Ovary (tissue), 10 donors: ENCODE measurements at places on chromosomes 1 and 21. TPM values are rescaled to one million over a fixed set of nuclear protein-coding genes. Genes with fewer than 3 reads are reported as not detected.

DNA sequence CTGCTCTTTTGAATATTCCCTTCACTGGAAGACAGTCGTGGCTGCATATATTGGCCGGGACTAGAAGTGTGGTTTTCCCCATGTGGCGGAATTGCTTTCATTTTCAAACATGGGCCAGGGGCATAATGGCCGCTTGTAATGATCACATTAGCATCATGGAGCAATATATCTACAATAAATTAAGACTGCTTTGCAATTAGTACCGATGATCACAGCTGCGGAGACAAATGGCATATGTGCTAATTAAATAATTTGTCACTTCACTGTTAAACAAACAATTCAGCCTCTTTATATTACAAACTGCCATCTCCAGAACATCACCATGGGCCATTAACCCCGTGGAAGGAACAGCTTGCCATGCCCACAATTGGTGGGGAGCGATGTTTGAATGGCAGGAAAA, 68.2 kb upstream of the OLIG2 start:
- no peak for DNase-seq

GNAT2 gene
- total RNA-seq = not detected

TNFRSF18 gene
- total RNA-seq = not detected

EPS15 gene
- total RNA-seq = 84.0 TPM
